Stimulated activated CD8-positive, alpha-beta memory T cell treated with anti-CD3 and anti-CD28 coated beads, Interleukin-4, amount 100 ng/mL, for 4 hours (primary cell): ENCODE measurements at places on chromosomes 4 and X.

GRCh38 chr4:62640296-62640695 is 1440.2 kb downstream of the ADGRL3 start:
- DNase-seq = no peak

- DNase-seq = no peak
Observed at GRCh38 chr4:110667670-110668069, 44.8 kb upstream of the PITX2 start.

- no peak for DNase-seq
Observed at GRCh38 chr4:87305562-87305961, 17.1 kb downstream of the HSD17B13 start.

DNA sequence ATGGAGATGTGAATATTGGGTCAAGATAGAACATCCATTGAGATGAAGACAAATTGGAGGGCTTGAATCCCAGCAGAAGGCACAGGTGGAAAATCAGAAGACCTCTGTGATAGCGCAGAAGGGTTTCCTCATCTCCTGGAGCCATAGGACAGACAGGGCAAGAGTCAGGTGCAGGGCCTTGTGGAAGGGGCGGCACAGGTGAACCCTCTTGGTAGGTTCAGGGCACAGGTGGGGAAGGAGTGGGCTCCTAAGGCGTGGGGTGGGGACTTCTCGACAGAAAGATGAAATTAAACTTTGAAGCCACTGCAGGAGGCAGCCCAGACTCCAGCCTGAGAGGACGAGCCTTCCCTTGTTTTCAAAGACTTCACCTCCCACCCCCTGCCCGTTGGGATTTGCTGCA is 9.3 kb upstream of the RGS12 start:
- no peak for DNase-seq

GRCh38 chr4:159271856-159272255 is 169.0 kb downstream of the RAPGEF2 start:
- DNase-seq = no peak

DNA sequence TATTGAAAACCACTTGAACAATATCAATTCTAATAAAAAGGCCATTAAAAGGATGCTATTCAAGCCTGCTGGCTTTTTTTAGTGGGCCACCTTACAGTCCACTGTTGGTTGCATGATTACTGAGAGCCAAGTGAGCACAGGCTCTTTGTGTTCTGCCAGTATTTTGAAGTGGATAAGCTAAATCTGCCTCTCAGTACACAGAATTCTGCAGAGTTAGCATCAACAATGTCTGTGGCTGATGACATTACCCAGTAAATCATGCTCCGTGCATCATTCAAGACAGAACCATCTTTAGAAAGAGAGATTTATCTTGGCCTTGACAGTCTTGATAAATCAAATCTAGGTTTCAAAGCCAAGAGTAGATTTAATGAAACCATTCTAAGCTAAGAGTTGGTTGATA is 119.0 kb upstream of the GNPDA2 start:
- DNase-seq = no peak

GRCh38 chrX:131393426-131393825 is 104.3 kb upstream of the IGSF1 start:
- DNase-seq = no peak

- DNase-seq = no peak
Observed at GRCh38 chr4:159003420-159004253, 99.2 kb upstream of the RAPGEF2 start.

- DNase-seq = no peak
Observed at GRCh38 chr4:107196312-107196711, 160.2 kb upstream of the DKK2 start.

DNA sequence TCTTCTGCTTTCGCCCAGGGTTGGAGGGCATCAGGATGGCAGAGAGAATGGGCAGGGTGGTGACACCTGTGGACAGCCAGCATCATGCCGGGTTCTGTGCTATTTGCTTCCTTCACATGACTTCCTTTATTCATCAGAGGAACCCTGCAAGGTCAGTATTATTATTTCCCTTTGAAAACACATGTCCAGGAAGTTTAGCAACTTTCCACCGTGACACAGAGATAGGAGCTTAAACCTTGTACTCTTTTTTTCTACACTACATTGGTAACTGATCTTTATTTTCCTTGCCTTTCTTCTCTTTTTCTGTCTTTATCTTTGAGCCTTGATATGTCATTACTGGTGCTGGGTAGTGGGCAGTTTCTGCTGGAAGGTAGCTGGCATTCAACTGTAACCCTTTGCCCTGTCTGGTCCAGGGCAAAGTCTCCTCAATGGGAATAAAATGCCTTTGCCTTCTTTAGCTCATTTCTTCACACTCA is 5.0 kb upstream of the MGST2 start:
- no peak for DNase-seq

DNA sequence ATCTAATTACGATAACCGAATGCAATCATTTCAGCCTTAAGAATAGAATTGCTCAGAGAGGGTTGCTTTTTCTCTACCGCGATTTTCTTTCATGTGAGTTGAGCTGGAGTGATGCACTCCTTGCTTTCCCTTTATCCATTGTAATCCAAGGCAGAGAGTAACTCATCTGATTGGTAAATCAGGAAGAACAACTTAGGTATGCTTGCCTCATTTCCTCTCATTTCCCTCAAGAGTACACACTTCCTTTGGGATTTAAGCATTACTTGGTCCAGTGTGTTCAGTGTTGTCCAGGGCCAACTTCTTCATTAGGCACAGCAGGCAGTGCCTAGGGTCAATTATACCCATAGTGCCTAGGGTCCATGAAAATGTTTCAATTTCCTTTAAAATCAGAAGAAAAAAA is 15.7 kb upstream of the N4BP2 start:
- DNase-seq = no peak

DNA sequence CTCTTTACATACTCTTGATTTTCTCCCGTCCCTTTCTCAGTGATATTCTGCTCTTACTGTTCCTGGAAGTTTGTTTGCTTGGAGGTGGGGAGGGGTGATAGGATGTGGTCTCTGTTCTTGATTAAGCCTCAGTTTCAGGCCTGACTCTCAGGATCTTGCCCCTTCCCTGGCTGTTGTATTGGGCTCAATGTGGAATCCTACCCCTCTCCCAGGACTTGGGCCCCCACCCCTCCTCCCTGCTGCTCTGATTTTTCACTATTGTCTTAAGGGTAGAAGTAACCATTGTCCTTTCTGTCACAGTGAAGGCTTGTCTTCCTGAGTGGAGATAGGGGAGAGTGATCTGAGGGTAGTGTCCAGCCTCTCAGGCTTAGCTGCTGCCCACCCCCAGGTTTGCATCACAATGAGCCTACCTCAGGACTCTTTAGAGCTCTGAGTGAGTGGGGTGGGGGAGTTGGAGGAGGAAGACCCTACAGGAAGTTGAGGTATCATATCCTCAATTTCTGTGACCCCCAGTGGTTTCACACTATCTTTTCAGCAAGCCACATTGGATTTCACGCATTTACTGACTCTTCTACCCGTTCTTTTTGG is 16.5 kb downstream of the CDKL5 start:
- DNase-seq = no peak

GRCh38 chrX:19555683-19556082 is 40.4 kb upstream of the MAP3K15 start:
- no peak for DNase-seq

- DNase-seq = no peak
Observed at GRCh38 chr4:4328840-4329239, 38.8 kb downstream of the ZBTB49 start.

DNA sequence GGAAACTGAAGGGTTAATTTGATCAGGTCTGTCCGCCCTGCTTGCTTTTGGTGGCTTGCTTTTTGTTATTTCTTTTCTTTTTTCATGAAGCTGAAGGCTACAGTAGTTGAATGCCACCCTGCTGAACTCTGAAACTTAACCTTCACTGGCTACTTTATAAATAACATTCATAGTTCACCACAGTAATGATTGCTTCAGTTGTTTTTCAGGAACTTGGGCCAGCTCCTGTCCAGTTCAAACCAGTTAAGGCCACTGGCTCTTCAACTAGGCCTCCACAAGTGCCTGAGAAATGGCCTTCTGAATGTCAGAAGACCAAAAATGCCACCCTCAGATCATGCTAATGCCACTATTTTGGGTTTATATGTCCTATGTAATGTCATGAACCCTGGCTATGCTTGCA is 7.7 kb upstream of the ASB9 start:
- no peak for DNase-seq
